ENCODE measurements at places on chromosomes 7 and 10. TPM values are rescaled to one million over a fixed set of nuclear protein-coding genes. Genes with fewer than 3 reads are reported as not detected.

The GCK gene
- total RNA-seq, result 0.67 TPM

The FKBP9 gene
- total RNA-seq, result 1.7 TPM

DNA sequence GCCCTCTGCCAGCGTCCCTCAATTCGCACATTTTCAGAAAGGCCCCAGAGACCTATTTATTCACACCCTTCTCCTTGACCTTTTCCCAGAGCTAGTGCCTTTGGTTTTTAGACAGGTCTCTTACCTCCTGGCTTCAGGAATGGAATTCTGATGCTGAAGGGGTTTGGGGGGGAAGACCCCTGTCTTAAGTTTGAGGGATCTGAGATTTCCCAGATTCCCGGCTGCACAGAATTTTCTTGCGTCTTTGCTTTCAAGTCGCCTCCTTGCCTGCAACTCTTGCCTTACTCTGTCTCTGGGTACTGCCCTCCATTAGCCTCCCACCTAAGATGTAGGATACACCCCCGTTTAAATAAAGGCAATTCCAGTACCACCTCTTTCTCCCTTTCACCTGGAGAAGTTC, 1.9 kb downstream of the GATA3 start:
- H3K4me3 ChIP-seq, result peak overlapping the region; percentile 90
- H3K36me3 ChIP-seq, result peaks cover 28% of the 10 kb centered on the region
- H3K4me1 ChIP-seq, result peaks cover 65% of the 10 kb centered on the region
- peaks cover 17% of the 10 kb centered on the region for H3K27me3 ChIP-seq
- H3K27ac ChIP-seq, result peak overlapping the region; percentile 99

- DNase-seq, result no peak
- H3K4me3 ChIP-seq, result peak overlapping the region; percentile 65
- no peaks in the 10 kb centered on the region for H3K27me3 ChIP-seq
- peaks cover 84% of the 10 kb centered on the region for H3K4me1 ChIP-seq
- no peaks in the 10 kb centered on the region for H3K36me3 ChIP-seq
- H3K27ac ChIP-seq, result peak overlapping the region; percentile 86
These were observed 4.5 kb upstream of the ATP6V0E2 start for GRCh38 chr7:149869291-149869650.

The ZNF467 gene
- total RNA-seq, result 0.53 TPM

DNA sequence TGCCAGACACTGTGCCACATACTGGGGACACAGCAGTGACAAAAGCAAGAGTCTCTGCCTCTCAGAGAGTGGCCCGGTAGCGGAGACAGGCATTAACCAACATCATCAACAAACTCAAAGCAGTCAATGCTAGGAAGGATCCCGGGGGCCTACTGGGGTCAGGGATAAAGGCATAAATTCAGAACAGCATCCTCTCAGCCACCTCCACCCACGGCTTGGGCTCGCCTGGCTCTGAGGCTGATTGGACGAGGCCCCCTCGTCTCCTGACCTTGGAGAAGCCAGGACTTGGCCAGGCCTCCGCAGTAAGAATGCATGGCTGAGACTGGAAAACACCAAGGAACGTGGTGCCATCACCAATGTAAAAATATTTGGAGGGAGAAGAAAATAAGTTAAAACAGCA, 102.1 kb downstream of the ARHGAP22 start:
- no peaks in the 10 kb centered on the region for H3K27me3 ChIP-seq
- no peak overlapping the region for H3K4me3 ChIP-seq
- H3K27ac ChIP-seq, result no peak overlapping the region
- DNase-seq, result no peak
- no peaks in the 10 kb centered on the region for H3K36me3 ChIP-seq

DNA sequence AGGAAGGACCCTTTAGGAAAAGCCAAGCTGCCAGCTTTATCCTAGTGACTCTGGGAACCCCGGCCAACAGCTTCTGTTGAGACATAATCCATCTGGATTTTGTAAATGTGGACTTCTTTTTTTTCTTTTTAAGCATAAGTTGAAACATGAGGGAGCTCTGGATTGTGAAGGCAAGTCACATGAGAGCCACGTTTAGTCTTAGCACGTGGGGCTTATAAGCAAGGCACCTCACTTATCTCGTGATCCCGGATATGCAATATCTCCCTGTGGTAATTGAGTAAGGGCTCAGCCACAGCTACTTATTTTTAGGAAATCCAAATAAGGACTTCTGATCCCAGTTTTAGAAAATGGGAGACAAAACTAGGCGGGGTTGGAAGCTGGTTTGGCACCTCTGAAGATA, 111.2 kb upstream of the PTN start:
- H3K4me1 ChIP-seq, result no peaks in the 10 kb centered on the region
- DNase-seq, result no peak
- H3K27ac ChIP-seq, result no peak overlapping the region
- H3K36me3 ChIP-seq, result no peaks in the 10 kb centered on the region

The DOCK1 gene
- 0.53 TPM for total RNA-seq

The ASB15 gene
- total RNA-seq, result not detected

DNA sequence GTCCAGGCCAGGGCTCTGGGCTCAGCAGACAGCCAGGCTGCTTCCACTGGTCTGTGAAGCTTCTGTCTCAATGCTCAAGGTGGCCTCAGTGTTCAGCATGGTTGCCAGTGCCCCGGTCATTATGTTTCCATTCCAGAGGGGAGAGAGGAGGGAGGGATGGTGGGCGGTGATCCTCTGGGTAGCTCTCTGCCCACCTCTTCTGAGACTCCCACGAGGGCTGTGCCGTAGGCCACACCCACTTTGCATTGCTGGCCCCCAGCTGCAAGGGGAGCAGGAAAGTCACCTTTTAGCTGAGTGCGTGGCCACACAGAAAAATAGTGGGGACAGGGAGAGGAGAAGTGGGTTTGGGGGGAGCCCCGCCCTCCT, 42.5 kb downstream of the FOXK1 start:
- DNase-seq, result no peak
- H3K27ac ChIP-seq, result no peak overlapping the region
- H3K36me3 ChIP-seq, result no peaks in the 10 kb centered on the region
- no peaks in the 10 kb centered on the region for H3K27me3 ChIP-seq

DNA sequence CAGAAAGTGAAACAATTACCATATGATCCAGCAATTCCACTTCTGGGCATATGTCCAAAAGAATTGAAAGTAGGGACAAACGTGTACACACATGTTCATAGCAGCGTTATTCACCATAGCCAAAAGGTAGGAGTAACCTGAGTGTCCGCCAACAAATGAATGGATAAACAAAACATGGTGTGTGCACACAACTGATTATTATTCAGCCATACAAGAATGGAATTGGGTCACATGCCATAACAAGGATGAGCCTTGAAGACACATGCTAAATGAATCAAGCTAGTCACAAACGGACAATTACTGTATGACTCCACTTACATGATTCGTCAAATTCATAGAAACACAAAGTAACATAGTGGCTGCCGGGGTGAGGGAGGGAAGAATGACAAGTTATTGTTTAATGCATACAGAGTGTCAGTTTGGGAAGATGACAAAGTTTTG, 4.1 kb upstream of the OIT3 start:
- DNase-seq, result no peak
- peaks cover 17% of the 10 kb centered on the region for H3K4me1 ChIP-seq
- H3K27ac ChIP-seq, result no peak overlapping the region
- H3K27me3 ChIP-seq, result peaks cover 6% of the 10 kb centered on the region
- no peak overlapping the region for H3K4me3 ChIP-seq
- peaks cover 3% of the 10 kb centered on the region for H3K36me3 ChIP-seq

The MUC12 gene
- not detected for total RNA-seq

- H3K27ac ChIP-seq, result no peak overlapping the region
- H3K4me1 ChIP-seq, result peaks cover 65% of the 10 kb centered on the region
- no peaks in the 10 kb centered on the region for H3K27me3 ChIP-seq
These were observed 48.3 kb downstream of the ALOX5 start for GRCh38 chr10:45422207-45422865.

DNA sequence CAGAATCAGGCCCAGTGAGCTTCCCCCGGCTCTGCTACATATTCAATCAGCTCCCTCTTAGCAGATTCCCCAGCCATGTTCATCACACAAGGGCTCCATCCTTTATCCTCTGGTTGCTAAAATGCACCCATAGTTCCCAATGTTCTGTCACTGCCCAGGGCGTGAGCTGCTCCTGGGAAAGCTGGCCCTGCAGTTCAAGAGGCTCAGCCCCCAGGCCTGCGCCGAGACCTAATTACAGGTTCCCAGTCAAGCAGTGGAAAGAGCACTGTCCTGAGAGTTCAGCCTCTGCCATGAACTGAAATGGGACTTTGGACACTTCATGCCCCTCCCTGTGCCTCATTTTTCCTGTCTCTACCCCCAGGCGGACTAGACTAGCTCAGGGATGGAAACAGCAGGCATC, 75.6 kb downstream of the GPR26 start:
- no peak overlapping the region for H3K27ac ChIP-seq
- peaks cover 13% of the 10 kb centered on the region for H3K27me3 ChIP-seq
- H3K36me3 ChIP-seq, result no peaks in the 10 kb centered on the region
- no peak overlapping the region for H3K4me3 ChIP-seq

DNA sequence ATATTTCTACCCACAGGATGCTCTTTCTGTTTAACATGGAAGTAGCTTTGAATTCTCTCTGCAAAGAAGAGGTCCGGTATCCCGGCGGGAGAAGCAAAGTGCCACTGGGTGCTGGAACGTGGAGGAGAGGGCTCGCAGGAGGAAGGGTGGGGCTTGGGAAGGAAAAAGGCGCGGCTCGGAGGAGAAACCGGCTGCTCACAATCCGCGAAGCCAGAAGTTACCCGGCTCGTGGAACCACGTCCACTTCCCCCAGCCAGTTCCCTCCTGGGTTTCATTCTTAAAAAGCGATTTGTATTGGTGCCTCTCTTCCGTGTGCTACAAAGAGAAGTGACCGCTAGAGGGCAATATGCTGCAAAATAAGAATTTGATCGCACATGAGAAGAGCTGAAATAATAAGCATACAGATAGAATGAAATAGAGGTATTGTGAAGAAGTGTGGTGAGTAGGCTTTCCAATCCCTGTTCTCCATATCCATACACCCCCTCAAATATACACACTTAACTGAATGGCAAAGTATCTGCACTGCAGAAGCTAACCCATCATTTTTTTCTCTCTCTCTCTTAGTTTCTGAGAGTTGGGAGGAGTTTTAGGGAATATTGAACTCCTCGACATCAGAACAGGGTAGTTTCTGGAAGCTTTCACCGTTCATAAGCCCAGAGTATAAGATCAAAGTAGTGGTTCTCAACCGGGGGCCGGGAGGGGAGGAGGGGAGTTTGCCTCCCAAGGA, 31.1 kb downstream of the TRIL start:
- no peaks in the 10 kb centered on the region for H3K36me3 ChIP-seq
- DNase-seq, result peak; percentile 50

GRCh38 chr10:70458329-70459060, 17.0 kb upstream of the NODAL start:
- H3K27me3 ChIP-seq, result peaks cover 50% of the 10 kb centered on the region
- no peak overlapping the region for H3K27ac ChIP-seq
- H3K4me1 ChIP-seq, result peaks cover 4% of the 10 kb centered on the region
- DNase-seq, result peak; percentile 73

The IL6 gene
- 2.4 TPM for total RNA-seq

DNA sequence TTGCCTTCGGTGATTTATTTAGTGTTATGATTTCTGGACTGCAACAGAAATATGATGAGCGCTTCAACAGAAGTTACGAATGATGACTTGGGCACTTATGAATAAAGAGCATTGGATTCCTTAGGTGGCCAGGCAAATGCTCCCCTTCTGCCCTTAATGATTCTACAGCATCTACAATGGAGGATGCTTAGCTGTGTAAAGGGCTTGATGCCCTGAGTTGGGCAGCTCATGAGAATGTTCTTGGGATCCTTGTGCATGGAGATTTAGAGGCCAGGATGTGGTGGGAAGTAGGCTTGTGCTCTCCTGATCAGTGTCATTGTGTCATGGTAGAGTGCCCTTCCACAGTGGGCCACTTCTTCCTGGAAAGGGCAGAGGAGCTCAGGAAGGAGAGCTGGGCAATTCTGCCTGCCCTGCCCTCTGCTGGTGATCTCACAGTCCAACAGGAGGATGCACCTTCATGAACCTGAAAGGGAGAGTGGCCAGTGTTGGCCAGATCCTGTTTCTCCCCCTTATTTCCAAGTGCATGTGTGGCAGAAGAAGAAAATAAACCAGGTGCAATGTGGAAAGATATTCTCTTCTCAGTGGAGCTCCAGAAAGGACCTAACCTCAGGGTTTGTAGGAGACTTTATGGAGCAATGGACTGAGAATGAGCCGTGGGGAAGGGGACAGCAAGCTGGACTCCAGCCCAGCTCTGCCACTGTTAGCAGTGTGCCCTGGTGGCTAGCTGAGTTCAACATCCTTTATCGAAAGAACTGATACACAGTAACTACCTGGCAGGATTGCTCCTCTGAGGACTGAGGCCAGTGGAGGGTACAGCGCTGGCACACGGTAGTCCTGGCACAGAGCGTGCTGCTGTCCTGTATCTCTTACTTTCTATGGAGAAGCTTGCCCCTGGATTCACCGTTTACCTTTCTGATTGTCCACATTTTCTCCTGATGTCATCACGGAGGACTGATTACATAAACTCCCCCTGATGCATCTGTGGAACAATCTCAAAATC, 182.9 kb downstream of the BMPER start:
- no peak overlapping the region for H3K4me3 ChIP-seq
- H3K4me1 ChIP-seq, result no peaks in the 10 kb centered on the region
- H3K27me3 ChIP-seq, result no peaks in the 10 kb centered on the region
- no peak overlapping the region for H3K27ac ChIP-seq
- no peak for DNase-seq

DNA sequence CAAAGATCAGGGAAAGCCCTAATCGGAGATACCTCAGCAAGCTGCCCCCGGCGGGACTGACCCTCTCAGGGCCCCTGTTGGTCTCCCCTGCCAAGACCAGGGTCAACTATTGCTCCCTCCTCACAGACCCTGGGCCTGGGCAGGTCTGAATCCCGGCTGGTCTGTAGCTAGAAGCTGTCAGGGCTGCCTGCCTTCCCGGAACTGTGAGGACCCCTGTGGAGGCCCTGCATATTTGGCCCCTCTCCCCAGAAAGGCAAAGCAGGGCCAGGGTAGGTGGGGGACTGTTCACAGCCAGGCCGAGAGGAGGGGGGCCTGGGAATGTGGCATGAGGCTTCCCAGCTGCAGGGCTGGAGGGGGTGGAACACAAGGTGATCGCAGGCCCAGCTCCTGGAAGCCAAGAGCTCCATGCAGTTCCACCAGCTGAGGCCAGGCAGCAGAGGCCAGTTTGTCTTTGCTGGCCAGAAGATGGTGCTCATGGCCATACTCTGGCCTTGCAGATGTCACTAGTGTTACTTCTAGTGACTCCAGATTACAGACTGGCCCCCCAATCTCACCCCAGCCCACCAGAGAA, 24.1 kb downstream of the TBATA start:
- no peaks in the 10 kb centered on the region for H3K27me3 ChIP-seq
- DNase-seq, result no peak

The CDH23 gene
- 1.1 TPM for total RNA-seq

- H3K4me1 ChIP-seq, result peaks cover 3% of the 10 kb centered on the region
- peaks cover 15% of the 10 kb centered on the region for H3K27me3 ChIP-seq
- H3K27ac ChIP-seq, result no peak overlapping the region
- H3K4me3 ChIP-seq, result no peak overlapping the region
- no peaks in the 10 kb centered on the region for H3K36me3 ChIP-seq
- DNase-seq, result no peak
These were observed 8.5 kb downstream of the H2BK1 start for GRCh38 chr7:151201751-151202150.

- no peaks in the 10 kb centered on the region for H3K27me3 ChIP-seq
- no peaks in the 10 kb centered on the region for H3K4me1 ChIP-seq
- no peak for DNase-seq
- H3K27ac ChIP-seq, result no peak overlapping the region
These were observed 1321.5 kb downstream of the XPNPEP1 start for GRCh38 chr10:108601851-108602250.

GRCh38 chr7:106177300-106177690, 65.2 kb upstream of the SYPL1 start:
- no peak overlapping the region for H3K27ac ChIP-seq
- H3K36me3 ChIP-seq, result no peaks in the 10 kb centered on the region
- no peak for DNase-seq
- H3K4me3 ChIP-seq, result no peak overlapping the region

GRCh38 chr10:10363217-10363616, 654.5 kb upstream of the CELF2 start:
- H3K4me1 ChIP-seq, result peaks cover 4% of the 10 kb centered on the region
- no peak for DNase-seq
- H3K27ac ChIP-seq, result no peak overlapping the region
- H3K4me3 ChIP-seq, result no peak overlapping the region

The ACBD7 gene
- 5.5 TPM for total RNA-seq

Measured in activated T-cell treated with anti-CD3 and anti-CD28 coated beads, Interleukin-2, amount 50 U/mL, for 72 hours (primary cell).